ENCODE measurements at places on chromosomes 3 and 15. TPM values are rescaled to one million over a fixed set of nuclear protein-coding genes. Genes with fewer than 3 reads are reported as not detected.

The KBTBD13 gene
- not detected for total RNA-seq

The ZKSCAN7 gene
- total RNA-seq: 21.0 TPM

The SOX14 gene
- 0.18 TPM for total RNA-seq

The IL17RE gene
- total RNA-seq: 1.7 TPM

The THAP10 gene
- total RNA-seq: 7.5 TPM

The MRPS11 gene
- 56.3 TPM for total RNA-seq
